ENCODE measurements at places on chromosomes 1 and 21.
A peak's percentile ranks its signal among the peaks of the same experiment; 100 is the strongest.

- DNase-seq, result no peak
Measured at GRCh38 chr1:86357796-86358195, 38.3 kb downstream of the ODF2L start.

GRCh38 chr21:37060296-37060695 is 12.6 kb downstream of the PIGP start:
- DNase-seq, result peak; percentile 45

DNA sequence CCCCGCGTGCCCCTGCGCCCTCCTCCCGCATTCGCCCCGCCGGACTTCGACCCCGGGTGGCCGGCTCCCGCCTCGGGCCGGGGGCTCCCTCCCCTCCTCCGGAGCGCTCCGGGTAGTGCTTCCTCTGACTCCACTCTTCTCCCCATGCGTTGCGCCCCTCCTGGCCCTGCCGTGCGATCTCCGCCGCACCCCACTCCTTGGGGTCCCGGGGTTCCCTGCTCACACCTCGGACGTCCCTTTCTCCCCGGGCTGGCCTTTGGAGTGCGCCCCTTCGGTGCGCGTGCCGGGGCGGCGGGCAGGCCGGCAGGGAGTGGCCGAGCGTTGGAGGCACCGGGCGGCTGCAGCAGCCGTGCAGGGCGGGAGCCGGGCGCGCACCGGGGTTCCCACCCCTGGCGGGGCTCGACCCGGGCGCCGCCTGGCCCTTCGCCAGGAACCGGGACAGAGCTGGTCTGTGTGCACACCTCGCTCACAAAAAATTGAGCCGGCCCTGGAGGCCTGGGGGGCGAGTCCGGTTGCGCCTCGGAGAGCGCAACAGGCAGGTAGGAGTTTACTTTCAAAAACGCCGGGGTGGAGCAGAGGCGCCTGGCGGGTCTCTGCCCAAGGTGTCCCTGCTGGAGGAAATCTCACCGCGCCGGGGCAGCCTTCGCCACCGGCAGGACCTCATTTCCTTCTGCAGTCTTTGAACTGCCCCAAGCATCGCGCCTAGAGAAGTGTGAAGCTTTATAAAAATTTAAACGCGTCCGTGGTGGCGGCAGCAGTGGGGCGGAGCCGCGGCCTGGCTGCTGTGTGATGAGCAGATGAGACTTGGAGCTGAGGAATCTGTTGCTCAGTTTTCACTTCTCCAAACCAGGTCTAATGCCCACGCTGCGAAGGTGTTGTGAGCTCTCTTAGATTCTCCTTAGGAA is 650 bp downstream of the VANGL1 start:
- no peak for DNase-seq

- DNase-seq, result no peak
Measured at GRCh38 chr1:3738943-3739342, 13.3 kb upstream of the CCDC27 start.

DNA sequence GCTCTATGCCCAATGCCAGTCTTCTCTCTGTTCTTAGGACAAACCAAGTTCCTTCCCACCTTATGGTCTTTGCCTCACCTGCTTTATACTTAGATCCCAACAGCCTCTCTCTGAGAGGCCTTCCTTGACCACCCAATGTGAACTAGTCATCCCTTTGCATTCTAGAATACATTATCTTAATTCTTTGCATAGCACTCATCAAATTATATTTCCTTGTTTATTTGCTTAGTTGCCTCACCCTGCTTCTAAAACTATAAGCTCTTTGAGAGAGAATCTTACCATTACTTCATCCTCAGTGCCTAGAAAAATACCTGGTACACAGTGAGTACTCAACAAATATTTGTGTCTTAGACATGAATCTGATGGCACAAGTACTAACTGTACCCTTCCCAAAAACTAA is 8.0 kb downstream of the PIGP start:
- DNase-seq, result no peak

DNA sequence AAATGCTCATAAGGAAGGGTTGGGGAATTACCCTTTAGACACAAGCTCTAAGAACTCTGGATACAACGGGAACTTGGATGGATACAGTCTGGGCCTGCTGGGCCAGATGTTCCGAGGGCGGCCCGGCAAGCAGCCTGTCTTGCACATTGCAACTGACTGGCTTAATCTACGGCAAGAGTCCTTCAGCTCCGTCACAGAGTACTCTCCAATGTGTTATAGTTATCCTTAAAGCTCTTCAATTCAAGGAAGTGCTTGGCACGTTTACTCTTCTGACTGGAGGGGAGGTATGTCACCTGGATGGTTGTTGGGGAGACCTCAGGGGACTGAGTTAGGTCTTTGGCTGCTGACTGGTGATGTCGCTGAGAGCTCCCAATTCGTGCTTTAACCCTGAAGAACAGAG is 1.1 kb upstream of the CFAP141 start:
- no peak for DNase-seq

DNA sequence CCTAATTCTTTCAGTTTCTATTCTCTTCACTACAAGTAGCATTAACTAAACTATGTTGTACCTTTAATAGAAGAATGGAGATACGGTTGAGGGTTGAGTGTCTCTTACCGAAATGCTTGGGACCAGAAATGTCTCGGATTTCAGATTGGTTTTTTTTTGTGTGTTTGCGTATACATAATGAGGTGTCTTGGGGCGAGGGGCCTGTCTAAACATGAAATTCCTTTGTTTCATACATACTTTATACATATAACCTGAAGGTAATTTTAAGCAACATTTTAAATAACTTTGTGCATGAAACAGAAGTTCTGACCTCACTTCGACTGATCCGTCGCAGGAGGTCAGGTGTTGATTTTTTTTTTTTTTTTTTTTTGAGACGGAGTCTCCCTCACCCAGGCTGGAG is 36.3 kb upstream of the MYOCOS start:
- DNase-seq, result no peak

- no peak for DNase-seq
Measured at GRCh38 chr1:224380003-224380402, 23.3 kb downstream of the CNIH4 start.

DNA sequence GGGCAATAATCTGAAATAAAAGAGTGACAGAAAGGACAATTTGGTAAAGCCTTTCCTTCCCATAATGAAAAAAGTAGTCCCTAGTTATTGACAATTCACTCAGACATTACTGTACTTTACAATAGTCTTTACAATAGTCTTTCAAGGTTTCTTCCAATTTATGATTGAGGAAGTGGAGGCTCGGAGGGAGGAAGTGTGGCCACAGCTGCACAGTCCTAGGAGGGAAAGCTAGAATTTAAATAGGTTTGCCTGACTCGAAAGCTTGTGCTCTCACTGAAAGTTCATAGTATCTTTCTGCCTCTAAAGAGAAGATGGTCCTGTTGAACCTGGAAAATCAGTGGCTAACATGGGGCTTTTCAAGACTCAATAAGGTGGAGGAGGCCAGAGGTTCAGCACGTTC is 203.2 kb downstream of the SDCCAG8 start:
- DNase-seq, result no peak

DNA sequence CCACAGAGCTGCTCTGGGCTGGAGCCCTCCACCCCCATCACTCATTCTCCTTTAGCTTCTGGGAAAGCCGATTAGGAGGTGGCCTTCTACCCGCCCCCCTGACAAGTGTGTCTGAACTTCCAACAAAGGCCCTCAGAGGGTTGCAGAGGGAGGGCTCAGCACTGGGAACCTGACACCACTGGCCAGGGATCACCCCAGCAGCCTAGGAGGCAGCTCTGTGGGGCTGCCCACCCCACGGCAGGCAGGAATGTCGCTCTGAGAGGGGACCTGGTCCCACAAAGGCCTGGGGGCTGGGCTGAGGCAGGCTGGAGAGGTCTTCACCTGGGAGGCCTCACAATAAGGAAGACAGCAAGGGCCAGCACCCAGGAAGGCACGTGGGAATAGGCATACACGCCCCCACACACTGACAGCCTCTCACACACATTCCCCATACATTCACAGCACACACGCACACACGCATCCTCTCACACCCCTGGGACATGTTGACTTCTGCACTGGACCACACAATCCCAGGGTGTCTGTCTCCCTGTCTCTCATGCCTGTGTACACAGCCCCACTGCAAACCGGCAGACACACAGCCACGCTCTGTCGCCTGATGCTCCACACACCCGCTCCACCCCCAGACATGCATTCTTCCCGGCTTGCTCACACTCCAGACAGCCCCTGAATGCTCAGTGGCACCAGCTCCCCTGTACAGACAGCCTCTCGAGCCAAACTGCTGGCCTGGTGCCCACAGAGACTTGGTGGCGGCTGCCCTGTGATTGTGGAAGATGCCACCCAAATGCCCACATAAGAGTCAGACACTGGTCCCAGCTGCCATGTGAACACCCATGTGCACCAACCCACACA is 30.7 kb downstream of the DMBX1 start:
- DNase-seq, result no peak

DNA sequence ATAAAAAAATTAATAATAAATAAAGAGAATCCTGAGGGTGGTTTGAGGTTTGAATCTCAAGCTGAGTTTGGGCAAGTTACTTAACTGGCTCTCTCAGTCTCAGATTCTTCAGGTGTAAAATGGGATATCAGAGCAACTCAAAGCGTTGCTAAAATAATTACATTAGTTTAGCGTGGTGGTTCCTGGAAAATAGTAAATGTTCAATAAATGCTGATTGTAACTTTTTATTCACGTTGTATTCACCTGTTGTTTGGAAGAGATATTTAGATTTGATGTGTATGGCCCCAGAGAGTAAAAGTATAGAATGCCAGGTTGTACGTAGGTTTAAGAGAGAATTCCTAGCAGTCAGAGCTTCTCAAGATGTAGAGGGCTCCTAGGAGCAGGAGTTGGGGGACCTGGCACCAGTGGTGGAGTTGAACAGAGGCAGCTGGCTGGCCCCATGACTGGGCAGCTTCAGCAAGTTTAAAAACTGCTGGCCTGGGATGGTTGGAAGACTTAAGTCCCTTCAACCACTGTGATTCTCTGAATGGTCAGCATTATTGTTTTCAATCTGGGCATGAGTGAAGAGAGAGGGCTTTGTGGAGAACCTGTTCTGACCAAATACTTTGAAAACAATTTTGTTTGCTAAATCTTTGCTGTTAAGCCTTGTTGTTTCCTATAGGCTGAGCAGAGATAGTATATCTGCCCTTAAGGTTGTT is 22.4 kb downstream of the PRCC start:
- DNase-seq, result no peak

DNA sequence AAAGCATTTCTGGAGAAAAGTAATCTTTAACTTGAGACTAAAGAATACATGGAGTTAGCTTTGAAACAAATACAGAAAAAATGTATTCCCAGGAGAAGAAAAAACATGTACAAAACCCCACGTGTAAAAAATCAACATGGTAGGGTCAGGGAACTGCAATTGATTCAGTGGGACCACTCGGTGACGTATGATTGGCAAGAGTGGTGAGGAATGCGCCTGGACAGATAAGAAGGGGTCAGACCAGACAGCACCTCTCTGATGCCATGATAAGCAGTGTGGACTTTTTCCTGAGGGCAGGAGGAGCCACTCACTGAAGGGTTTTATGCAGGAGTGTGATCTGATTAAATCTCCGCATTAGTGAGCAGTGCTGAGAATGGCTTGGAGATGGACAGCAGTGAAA is 142.5 kb downstream of the DAB1 start:
- DNase-seq, result no peak

- DNase-seq, result no peak
Measured at GRCh38 chr1:17434601-17435000, 4.9 kb downstream of the RCC2 start.

- no peak for DNase-seq
Measured at GRCh38 chr1:87327376-87328271, 1.1 kb upstream of the LMO4 start.

DNA sequence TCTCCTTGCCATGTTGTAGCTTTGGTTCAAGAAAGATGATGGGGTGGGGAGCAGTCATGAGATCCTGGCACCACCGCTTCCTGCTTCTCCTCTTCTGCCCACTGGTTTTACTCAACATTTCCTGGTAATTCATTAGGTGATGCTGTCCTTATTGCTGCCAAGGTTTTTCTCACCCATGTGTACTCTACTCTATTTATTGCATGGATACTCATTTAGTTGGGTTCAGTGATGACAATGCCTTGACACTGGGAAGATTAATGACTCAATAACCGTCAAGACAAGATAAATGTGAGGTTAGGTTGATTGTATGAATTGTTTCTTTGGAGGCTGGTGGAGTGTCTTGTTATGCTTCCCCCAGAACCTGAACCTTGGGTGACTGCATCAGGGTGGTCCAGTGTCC is 484.2 kb downstream of the SIPA1L2 start:
- DNase-seq, result no peak

GRCh38 chr1:19712928-19713327 is 48.3 kb downstream of the HTR6 start:
- no peak for DNase-seq

DNA sequence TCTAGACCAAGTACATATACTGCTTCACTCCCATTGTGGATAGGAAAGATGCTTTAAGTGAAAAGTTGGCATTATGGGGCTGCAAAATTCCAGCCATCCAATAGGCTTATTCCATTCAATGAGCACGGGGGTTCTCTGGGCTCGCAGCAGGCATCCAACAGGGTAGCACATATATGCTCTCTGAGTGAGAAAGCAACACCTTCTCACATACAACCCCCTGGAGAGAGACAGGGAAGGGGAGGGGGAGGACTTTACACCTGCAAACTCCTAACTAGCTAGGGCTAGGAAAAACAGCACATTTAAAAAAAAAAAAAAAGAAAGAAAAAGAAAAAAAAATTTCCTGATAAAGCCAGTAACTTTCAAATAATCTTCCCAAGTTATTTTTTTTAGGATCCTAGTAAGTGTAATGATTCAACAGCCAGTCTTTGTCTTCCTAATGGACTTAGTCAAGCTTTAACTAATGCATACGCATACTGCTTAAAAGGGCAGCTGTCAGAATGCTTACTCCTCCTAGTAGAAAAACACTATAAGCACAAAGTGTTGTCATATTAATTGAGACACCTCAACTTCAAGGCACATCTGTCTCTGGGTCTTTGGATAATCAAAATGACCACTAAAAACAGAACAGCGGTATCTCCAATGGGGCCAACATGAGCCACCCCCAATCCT is 18.7 kb downstream of the PSMB2 start:
- no peak for DNase-seq

GRCh38 chr1:234638832-234639799 is 29.1 kb upstream of the IRF2BP2 start:
- DNase-seq, result no peak

- no peak for DNase-seq
Measured at GRCh38 chr1:35001743-35002142, 16.6 kb upstream of the TMEM35B start.

GRCh38 chr21:29448766-29449165 is 150.0 kb downstream of the BACH1 start:
- no peak for DNase-seq

GRCh38 chr1:179969962-179970361 is 15.4 kb downstream of the CEP350 start:
- no peak for DNase-seq

DNA sequence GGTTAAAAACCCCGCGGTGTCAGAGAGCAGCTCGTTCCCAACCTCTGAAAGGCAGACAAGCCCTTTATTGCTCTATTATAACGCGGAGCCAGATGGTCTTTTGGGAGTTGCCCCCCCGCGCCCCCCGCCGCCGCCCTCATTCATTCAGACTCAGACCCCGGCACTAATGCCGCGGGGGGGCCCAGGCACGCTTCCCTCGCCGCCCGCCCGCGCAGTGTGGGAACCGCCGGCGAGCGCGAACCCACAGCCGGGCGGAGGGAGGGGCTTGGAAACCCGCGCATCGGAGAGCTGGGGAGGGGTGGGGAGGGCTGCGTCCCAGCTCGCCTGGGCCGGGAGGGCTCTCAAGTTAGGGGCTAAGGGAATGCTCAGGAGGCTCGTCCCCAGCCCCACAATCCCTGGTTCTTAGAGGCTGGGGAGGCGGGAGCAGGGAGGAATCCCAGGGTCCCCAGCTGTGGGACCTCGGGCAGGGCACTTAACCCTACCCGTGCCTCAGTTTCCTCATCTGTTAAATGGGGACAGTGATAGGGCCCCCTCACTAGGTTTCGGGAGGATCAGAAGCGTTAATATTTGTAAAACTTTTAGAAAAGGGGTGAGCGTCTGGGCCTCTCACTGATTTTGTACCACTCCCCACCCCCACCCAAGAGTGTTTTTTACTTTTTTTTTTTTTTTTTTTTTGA is 10.9 kb upstream of the HES5 start:
- DNase-seq, result no peak
